Suppressor macrophage (primary cell): ENCODE measurements at places on chromosomes 5 and 9.
A peak's percentile ranks its signal among the peaks of the same experiment; 100 is the strongest.

DNA sequence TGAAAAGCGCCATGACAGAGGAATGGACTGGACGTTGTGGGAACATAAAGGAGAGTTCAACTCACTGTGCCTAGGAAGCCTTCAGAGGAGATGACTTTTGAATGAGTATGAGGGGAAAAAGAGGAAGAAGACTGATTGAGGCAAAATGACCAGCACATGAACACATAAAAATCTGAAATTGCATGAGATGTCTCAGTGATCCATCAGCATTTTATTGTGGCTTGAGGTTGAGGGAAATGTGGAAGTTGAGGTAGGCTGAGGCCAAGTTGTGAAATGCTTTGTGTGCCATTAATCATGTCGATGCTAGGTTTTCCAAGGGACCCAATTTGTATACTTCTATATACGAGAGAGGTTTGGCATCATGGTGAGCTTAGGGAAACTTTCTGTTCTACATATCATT is 140.9 kb upstream of the TLX3 start:
- peak; percentile 91 for DNase-seq

GRCh38 chr5:179225387-179225786 is 119.9 kb downstream of the ADAMTS2 start:
- DNase-seq = no peak

- DNase-seq = no peak
Observed at GRCh38 chr9:133129001-133129795, 8.2 kb upstream of the RALGDS start.

DNA sequence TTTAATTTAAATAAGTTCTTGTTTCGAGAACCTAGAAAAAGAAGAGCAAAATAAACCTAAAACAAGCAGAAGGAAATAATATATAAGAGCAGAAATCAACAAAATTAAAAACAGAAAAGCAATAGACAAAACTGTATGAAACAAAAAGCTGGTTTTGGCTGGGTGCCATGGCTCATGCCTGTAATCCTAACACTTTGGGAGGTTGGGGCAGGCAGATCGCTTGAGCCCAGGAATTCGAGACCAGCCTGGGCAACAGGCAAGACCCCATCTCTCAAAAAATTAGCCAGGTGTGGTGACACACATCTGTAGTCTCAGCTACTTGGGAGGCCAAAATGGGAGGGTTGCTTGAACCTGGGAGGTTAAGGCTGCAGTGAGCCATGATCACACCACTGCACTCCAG is 59.2 kb upstream of the OTP start:
- DNase-seq = no peak

DNA sequence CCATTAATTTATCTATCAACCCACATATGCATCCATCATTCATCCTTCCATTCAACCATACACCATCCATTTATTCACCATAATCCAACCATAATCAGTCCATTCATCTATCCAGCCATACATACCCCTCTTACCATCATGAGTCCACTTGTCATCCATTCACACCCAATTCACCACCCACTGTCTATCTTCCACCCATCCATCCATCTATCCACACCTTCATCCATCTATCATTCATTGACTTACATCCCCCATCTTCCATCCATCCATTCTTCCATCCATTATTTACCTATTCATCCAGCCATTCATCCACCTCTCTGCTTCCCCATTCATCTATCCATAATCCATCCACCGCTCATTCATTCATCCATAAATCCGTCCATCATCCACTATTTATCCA is 17.8 kb downstream of the PAEP start:
- no peak for DNase-seq

DNA sequence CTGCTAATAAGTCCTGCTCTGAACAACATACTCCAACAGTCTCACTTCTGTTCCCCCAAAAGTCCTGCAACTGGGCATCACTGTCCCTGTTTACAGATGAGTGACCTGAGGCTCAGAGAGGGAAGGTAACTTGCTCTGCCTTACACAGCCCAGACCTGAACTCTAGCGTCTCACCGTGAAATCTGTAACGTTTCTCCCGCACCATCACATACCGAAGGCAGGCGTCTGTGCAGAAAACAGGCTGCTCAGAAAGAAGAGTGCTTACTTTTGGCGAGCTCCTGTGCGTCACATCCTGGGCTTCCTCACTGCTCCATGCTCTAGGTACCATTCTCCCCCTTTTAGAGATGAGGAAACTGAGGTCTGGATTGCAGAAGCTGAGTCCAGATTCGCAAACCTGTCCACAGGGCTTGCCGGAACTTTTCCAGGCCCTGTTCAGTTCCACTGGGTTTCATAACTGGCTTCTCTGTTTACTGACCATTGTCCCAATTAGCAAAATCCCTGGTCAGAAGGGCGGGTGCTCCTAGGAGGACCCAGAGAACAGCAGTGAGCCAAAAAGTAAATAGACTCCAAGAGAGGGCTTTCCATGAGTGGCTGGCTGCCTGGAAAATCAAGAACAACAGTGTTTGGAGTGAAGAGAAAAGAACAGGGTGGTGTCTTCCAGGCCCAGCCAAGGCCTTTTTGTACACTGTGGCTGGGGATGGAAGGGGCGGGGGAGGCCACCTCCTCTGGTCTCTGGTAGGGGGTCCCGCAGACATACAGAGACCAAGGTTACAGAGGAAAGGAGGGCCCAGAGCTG is 27.1 kb downstream of the GSN start:
- no peak for DNase-seq

DNA sequence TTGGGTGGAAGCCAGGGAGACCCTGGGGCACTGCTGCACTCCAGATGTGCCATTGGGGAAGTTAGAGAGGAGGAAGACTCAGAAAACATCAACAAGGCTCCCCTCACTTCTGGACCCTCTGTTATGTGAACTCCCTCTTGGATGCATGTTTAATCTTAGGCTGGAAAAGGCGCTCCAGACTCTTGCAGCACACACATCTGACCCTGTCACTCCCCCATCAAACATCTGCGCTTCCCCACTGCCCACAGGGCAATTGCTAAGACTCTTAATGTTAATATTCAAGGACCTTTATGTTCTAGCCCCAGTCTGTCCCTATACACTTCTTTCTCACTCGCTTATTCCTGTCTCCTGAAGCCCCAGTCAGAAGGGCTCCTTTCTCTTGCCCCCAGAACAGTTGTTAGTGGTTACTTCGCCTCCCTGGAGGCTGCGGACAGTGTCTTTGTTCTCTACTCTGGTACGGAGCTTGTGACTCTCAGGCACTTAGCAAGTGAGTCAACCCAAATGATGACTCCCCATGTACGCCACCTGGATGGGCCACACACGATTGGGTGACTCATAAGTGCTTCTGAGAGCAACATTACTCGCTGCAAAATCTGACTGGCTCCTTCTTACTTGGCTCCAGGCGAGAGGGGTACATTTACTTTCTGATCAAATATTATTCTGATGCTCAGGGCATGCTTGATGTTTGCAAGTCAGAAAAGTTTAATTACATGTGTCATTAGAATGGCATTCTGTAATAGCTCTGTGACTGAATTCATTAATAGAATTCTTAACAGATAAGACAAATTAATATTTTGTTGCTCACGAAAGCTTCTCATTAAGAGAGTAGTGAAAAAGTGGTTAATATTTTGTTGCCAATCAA is 193.6 kb downstream of the HSPA4 start:
- DNase-seq = no peak

- no peak for DNase-seq
Observed at GRCh38 chr5:124341066-124341858, 405.2 kb downstream of the ZNF608 start.
